ACHN (cell line): ENCODE measurements at places on chromosomes 7 and 10.

DNA sequence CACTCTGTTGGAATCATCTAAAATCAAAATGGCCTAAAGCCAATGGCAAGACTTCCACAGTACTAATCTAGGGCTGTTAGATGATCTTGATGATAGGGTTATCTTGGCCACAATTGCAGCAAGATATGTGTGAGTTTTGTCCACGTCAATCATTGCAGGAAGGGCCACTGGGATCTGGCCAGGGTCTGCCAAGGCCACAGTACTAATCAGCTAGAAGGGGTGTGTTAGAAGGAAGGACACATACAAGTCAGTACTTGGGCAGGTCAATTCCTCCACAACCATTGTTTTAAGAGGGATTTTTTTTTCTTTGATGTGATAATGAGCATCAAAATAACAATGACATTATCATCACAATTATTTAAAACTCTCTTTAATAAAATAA, 1.6 kb downstream of the LMOD2 start:
- no peak for DNase-seq

- DNase-seq: no peak
Observed at GRCh38 chr7:4939971-4940728, 18.8 kb downstream of the MMD2 start.

- DNase-seq: no peak
Observed at GRCh38 chr7:47474211-47474936, 107.5 kb downstream of the TNS3 start.

DNA sequence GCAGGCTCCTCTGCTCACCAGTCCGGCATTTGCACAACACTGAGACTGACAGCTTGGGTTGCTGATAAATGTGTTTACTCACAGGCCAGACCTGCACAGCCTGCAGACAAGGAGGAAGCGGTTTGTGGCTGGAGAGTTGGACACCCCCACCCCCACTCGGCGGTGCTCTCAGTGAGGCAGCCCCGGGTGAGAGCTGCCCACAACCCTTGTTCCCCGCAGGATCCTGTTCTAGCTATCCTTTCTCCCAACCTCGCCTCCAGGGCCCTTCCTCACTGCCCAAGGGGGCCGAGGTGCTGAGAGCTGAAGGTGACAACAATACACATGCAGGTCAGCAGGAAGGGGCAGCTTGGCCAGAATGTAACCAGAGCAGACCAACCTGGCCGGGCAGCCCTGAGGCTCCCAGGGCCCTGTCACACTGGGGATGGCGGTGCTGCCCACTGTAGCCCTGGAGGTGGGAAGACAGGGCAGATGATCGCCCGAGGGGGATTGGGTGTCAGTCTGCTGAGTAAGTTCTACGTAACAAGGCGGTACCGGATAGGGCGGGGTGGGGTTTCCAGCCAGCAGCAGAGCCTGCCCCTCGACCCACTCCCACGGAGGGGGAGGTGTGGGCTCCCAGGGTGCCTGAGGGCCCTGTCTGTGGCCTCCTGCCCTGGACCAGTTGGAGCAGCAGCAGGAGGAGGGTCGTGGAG, 2.1 kb upstream of the ADAM8 start:
- DNase-seq: no peak

GRCh38 chr10:58781873-58782488, 269.3 kb downstream of the BICC1 start:
- peak; percentile 64 for DNase-seq

DNA sequence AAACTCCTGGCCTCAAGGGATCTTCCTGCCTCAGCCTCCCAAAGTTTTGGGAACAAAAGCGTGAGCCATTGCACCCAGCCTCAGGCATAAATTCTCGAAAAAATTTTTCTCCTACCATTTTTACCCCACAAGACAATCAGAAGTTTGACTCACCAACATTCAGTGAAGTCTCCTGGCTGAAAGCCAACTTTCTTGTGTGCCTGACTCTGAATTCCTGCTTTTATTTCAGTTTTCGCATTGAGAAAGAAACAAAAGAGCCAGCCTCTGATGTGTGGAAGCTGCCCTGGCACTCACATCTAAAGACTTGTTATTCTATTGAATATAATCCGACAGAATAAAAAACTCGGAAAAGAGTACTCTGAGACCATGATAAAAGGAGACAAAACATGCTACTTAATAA, 402.9 kb downstream of the MAGI2 start:
- peak; percentile 18 for DNase-seq

DNA sequence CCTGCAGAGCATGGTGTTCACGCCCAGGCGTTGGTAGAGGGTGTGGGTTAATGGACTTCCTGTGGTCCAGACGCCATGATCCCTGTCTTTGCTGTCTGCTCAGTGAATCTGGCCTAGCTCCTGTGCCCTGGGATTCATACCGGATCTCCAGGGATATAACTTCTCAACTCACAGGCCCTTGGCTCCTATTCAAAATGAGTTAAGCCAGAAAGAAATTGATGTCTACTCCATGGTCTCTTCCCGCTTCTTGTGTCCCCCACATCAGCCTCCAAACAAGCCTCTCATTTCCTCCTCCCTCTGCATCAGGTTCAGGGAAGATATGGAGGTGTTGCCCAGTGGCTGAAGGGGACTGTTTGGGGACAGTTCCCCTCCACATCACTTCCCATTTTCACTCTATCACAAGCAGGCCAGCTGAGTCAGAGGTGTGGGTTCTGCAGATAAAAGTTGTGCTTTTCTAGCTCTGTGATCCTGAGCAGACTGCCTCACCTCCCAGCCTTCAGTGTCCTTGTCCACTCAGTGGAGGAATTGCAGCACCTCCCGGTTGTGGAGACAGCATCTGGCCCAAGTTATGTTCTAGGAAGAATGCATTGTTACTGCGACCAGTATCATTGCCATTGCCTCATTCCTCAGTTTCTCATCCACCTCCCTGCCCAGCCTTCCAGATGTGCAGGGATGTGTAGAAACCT, 22.5 kb downstream of the AKR1E2 start:
- DNase-seq: no peak
